ENCODE measurements at places on chromosomes 3 and 15.

- no peak for DNase-seq
Measured at GRCh38 chr3:174891524-174892203, 32.5 kb downstream of the NAALADL2 start.

DNA sequence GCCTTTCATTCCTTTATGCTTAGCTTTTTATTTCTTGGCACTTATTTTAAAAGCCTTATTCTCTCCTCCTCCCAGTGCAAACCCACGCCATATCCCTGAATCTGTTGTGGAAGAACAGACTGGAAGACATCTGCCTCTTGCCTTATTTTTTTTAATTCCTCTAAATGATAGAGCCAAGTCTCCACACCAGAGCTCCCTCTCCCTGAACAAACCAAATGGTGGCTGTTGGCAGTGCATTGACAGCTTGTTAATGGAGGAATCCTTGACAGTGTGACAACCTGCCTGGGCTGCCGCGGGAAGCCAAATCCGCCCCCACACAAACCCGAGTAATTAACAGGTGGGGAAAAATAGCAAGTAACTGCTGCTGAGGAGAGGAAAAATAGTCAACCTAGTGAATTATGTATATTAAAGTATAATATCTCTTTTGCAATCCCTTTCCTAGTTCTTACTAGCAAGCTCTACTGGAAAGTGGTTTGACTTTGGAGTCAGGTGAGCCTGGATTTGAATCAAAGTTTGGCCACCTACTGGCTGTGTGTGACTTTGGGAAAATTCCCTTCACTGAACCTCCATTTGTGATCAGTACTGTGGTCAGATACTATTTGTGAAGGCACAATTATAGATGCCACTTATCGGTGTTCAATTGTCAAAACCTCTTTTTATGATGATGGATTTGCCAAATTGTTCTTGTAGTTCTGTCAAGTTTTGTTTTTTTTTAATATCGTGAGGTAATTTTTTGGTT is 589.6 kb downstream of the PDCD6IP start:
- DNase-seq = no peak

GRCh38 chr3:132735589-132735988 is 13.4 kb upstream of the NPHP3 start:
- no peak for DNase-seq

GRCh38 chr3:57078635-57079473 is 18.4 kb downstream of the SPATA12 start:
- no peak for DNase-seq

GRCh38 chr15:60685346-60685937 is 206.5 kb upstream of the ICE2 start:
- no peak for DNase-seq

- no peak for DNase-seq
Measured at GRCh38 chr15:70017801-70018200, 79.9 kb downstream of the TLE3 start.

GRCh38 chr3:45715945-45716344 is 26.7 kb downstream of the SACM1L start:
- DNase-seq = no peak

DNA sequence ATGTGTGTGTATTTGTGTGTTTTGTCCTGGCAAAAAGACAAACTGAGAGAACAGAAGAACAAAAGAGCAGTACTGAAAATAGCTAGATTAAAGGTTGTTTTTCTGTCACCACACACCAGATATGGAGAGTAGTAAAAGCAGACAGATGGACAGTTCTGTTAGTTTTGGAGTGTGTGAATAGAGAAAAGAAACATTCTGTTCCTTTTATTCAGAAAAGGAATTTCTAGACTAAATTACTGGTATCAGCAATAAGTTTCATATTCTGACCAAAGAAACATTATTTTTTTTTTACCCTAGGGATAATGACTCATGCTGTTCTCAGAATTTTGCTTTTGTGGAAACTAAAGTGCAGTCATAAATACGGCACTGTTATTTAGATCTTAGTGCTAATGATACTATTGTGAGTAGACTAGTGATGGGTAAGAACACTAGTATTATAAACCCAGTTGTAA is 32.9 kb downstream of the PIK3CA start:
- no peak for DNase-seq

DNA sequence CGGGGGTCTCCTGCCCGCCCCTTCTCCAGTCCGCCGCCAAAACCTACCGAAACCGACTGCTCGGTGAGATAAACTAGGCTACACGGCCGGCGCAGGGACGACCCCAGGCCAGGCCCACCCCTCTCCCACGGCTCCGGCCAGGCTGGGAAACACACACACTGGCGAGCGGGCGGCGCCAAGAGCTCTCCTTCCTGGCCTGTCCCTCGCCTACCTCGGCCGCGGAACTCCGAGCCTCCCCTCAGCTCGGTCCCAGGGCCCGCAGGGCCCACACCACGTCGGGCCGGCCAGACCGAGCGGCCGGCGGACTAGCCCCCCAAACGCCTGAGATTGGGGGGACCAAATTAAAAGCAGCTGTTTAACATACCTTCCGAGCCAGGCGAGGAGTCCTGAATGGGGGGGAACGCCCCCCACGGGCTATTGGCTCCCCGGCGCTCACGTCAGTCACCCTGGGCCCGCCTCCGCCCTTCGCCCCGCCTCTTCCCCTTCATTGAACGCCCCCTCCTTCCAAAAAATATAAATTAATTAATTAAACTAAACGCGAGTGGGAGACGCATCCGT is 4.0 kb upstream of the SIN3A start:
- peak; percentile 53 for DNase-seq

Data from HCT116 (cell line).